Hematopoietic multipotent progenitor cell treated with erythropoietin and hydrocortisone succinate and interleukin-3 and kit ligand, for 6 days (in vitro differentiated cells): ENCODE measurements at places on chromosomes 7 and 10.

DNA sequence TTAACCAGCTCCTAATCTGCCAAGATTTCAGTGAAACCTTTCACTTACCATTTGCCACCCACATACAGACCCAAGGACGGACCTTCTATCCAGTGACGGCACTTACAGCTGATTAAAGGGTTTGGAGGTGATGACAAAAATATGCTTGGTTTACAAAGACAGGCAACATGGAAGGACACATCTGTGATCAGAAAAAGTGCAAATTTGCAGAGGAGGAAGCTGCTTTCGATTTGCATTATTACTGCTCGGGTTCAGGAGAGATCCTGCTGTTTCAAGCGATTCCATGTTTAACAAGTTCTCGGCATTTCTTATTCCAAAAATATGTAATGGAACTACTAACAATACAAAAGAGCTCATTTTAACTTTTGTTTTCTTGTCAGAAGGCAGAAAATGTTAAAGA, 109.0 kb downstream of the JAZF1 start:
- no peak for DNase-seq

DNA sequence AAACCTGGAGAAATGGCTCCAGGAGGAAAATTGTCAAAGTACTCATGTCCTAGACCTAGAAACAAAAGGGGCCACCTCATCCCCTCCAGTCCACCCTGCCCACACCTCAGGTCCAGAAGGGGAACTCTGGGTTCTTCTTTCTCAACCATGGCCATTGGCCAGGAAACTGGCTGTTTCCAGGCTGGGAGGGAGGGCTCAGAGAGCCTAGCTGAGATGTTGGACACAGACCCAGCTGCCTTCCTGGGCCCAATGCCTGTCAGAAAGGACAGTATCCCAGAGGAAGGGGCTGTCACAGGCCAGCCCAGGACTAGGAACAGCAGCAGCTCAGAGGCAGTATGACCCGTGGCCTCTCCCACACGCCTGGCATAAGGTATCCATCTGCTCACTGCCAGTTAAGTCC, 9.6 kb downstream of the GRID1 start:
- no peak for DNase-seq

DNA sequence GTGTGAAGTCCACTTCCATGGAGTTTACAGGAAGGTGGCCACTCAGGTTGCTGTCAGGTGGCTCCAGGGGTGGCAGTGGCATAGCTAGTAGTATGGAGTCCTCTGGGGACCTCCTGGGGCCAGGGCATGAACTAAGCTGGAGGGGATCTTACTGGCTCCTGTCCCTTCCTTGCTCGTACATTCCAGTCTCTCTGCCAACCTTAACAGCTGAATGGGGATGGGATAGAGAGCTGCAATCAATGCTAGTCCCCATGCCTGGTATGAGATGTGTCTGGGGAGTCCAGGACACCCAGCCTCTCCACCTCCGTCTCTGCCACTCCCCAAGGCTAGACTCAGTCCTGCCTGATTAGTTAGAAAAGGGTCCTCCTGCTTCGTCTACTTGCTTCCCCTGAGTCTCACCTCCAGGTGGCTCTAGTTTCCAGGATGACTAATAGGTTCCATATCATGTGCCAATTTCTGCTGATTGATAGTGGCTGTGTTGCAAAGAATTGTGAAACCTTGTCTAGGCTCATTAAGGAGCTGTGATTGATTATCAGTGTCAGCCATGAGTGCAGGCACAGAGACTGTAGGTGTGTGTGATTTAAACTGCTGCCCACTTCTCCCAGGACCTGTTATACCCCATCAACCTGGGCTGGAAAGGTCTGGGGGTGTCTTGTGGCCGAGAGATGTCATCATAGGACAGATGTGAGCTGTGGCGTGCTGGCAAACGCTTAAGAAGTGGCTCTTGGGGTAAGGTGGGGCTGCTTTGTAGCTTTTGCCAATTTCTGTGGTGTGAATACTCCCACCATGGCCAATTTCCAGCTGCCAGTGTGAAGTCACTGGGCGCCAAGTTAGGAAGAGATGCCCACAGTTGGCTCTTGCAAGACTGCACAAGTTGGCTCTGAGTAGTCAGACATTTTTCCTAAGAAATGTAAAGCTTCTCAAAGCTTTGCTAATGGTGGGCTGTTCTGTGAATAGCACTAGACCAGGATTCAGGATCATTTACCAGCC, 59.8 kb downstream of the COL13A1 start:
- peak; percentile 47 for DNase-seq

DNA sequence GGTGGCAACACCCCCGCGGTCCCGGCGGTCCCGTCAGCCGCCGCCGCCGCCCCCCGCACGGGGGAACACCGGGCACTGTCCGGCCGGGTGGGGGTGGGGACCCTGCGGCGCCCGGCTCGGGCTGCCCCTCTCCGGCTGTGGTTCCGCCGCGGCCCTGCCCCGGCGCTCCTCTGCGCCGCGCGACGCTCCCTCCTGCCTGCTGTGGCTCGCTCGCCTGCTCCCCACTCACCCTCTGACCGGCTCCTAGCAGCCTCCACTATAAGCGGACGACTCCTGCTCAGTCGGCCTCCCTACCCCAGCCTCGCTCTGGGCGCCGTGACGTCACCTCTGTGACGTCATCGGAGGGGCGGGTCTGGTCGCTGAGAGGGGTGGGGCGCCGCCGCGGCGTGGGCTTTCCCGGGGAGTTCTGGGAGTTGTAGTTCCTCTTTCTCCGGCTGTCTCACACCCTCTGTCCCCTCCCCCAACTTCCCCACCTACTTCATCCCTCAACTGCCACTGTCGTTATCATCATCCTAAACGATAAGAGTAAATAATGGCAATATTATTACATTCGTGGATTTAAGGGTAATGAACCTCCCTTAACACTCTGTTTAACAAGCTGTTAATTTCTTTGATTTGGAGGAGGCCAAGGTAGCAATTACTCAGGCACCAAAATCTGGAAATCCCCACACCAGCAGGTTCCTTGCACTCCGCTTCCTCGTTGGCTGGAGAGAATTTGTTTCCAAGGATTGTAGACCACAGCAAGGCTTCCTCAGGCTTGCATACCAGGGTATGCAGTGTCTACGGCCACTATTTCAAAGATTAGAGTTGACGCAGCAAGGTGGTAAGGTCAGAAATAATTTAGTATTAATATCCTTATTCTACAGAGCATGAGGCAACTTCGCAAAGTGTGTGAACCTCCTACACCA, at the start of gene UBE2H:
Gene UBE2H (minus strand): TSS at position 308 of the 908 bp plus-strand sequence. CDS start 405 bp downstream, outside the sequence.
- DNase-seq = peak; percentile 89

- peak; percentile 8 for DNase-seq
Observed at GRCh38 chr10:92328993-92329392, 38.0 kb downstream of the MARCHF5 start.

GRCh38 chr10:19993714-19994315, 177.6 kb downstream of the PLXDC2 start:
- peak; percentile 41 for DNase-seq

DNA sequence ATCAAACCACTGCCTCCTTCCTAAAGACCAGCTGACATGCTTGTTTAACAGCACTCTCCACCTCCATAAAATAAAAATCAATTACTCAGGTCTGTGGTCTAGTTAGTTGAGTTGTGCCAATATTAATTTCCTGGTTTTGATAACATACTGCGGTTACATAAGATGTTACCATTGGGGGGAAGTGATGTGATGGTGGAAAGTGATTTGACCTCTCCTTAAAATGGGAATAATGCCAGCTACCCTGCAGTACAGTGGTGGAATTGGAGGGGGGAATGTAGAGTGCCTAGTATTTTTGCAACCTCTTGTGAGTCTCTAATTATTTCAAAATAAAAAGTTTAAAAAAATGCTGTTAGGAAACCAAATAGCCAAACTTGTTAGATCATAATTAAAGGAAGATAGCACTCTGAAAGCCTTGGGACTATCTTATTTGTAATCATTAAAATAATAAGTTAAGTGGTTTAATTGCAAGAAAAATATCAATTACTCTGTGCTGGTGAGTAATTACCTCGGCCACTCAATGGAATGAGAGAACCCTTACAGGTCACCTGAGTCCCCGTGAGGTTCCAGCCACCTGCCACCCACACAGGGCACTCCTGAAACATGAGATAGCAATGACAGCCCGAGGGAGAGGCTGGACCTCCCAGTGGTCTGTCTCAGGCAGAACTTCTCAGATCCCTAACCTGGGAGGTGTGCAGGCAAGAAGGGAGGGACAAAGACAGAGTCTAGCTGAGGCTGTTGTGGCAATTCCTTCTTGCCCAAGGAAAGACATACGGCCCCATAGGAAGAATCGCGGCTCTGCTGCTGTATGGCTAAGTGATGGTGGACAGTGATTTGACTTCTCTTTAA, 94.1 kb downstream of the SH3PXD2A start:
- DNase-seq = peak; percentile 51

DNA sequence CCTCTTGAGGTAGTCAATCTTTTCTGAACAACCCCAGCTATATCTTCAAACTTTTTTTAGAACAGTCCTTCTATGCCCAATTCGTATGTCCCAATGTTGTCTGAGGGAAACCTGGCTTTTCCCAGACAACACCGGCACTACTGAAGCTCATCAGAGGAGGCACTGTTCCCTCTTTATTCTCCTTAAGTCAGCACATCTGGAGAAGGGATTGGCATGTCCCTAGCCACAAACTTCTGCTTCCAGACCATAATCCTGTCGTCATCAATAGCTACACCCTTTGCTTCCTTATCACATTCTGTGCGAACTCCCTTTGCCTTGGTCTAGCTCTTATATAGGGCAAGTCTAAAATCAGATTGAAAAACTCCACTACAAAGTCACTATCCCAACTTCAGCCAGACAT, 22.9 kb downstream of the PON3 start:
- DNase-seq = no peak

GRCh38 chr7:84194484-84195271, at the start of gene SEMA3A:
Gene SEMA3A, minus strand, starts transcription at chr7:84194789. Its CDS starts 203 bp downstream, at chr7:84194586.
- DNase-seq = peak; percentile 8

GRCh38 chr7:68147614-68148238, 1151.1 kb downstream of the TYW1 start:
- no peak for DNase-seq

DNA sequence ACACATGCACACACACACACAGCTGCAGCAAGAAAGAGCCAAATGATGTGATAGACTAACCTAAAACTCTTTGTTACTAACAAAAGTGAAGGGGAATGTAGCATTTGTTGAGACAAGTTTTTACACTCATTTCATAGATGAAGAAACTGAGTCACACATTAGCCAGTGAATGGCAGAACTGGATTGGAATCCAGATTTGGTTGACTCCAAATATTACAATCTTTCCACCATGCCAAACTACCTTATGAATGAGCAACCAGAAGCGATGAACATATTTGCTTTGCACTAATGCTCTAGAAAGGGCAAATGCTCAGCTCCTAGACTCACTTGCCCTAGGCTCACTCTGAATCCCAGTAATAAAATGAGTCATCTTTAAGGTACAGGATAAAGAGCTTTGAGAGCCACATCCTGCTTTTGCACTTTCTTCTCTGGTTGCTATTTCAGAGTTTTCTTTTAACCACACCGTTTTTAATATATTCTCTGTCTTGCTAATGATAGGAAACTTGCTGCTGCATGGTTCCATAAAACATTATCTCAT, 111.9 kb downstream of the GPAM start:
- no peak for DNase-seq

- no peak for DNase-seq
Observed at GRCh38 chr7:137674551-137675409, 172.0 kb downstream of the DGKI start.

GRCh38 chr10:4522296-4523000, 303.6 kb upstream of the AKR1E2 start:
- no peak for DNase-seq

- DNase-seq = no peak
Observed at GRCh38 chr7:55124989-55125875, 106.4 kb downstream of the EGFR start.

GRCh38 chr7:25952261-25953057, 199.5 kb upstream of the NFE2L3 start:
- no peak for DNase-seq

- DNase-seq = no peak
Observed at GRCh38 chr7:155516466-155516865, 29.9 kb downstream of the CNPY1 start.

DNA sequence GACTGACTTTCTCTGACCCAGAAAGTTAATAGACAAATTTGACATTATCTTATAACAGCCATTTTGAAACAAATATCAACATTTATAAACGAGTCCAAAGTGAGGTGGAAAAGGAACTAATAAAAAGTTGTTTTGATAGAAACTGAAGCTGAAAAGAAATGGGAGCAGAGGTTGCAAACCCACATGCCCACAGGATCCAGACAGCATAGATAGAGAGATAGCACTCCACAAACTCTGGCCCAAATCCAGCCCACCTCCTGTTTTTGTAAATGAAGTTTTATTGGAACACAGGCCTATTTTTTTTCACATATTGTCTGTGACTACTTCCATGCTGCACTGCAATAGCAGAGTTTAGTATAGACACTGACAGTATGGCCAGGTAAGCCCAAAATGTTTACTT, 171.9 kb downstream of the PRKG1 start:
- DNase-seq = peak; percentile 9

DNA sequence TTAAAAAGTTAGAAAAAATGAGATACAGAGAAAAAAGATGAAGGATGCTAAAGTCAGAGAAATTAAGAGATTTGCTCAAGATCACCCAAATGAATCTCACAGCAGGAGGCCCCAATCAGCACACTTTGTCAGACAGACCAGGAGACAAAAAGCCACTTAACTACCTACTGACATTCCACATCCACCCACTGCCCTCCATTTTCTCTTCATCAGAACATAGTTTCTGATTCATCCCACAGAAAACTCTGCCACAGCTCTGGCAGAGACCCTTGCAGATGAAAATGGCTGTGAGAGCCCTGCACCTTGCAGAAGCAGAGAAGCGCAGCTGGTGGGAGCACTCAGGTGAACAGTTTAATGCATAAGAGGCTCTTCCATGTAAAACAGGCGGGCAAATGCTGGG, 26.6 kb downstream of the DGKI start:
- no peak for DNase-seq

GRCh38 chr10:2984682-2985081, 82.7 kb upstream of the PFKP start:
- no peak for DNase-seq

DNA sequence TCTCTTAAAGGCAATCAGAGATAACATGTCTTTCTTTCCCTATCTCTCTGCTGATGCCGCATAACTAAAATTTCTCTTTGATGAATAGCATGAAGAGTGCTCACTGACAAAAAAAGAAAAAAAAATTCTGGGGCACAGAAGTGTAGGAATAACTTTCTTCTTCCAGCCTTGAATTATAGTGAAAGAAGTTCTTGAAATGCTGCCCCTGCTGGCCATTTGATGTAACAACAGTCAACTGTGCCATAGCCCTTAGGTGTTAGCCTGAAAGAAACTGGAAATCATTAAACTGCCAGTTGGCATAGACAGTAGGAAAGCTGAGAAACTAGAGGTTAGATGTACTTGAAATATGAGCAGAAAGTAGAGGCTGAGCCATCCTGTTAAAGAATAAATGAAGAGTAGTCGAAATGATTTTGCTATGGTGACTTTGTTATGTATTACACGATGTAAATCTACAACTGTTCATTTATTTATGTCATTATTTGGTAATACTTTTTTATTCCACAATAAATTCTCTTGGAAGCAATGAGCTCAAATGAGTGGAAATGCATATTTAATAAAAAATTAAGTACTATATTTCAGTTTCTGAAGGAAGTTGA, 48.3 kb upstream of the FAM171A1 start:
- peak; percentile 80 for DNase-seq
